Activated CD4-positive, alpha-beta T cell treated with anti-CD3 and anti-CD28 coated beads, Interleukin-2, amount 50 U/mL, for 16 hours (primary cell): ENCODE measurements at places on chromosomes 7 and 10.

GRCh38 chr10:82961864-82962263, 1086.9 kb downstream of the NRG3 start:
- no peak for DNase-seq

DNA sequence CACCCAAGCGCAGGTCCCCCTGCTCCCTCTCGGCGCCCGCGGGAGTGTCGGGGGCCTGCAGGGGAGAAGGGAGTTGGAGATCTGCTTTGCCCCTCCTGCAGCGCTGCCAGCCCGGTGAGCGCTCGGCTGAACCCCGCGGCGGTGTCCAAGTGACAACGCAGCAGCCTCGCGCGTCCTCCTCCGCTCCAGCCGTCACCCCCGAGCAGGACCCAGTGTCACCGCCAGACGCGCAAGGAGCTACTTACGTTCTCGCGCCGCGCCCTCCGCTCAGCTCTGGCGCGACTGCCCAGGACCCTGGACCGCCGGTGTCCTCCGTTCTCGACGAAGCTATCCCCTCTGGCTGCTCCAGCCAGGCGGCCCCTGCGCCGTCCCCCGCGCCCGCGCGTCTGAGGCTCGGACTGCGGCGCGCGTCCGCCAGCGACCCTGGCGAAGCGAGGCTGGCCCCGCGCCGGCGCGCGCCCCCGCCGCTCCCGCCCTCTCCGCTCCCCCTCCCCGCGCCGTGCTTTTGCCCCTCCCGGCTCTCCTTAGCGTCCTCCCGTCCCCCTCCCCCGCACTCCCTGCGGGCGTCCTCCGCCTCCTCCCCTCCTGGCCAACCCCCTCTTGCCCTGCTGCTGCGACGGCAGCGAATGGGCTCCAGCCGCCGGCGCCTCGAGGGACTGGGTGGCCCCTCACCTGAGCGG, at the start of gene NRCAM:
TSS of gene NRCAM (minus strand) at position 439 of the 680 bp plus-strand sequence. CDS start 216,372 bp downstream, outside the sequence.
- DNase-seq, result no peak

DNA sequence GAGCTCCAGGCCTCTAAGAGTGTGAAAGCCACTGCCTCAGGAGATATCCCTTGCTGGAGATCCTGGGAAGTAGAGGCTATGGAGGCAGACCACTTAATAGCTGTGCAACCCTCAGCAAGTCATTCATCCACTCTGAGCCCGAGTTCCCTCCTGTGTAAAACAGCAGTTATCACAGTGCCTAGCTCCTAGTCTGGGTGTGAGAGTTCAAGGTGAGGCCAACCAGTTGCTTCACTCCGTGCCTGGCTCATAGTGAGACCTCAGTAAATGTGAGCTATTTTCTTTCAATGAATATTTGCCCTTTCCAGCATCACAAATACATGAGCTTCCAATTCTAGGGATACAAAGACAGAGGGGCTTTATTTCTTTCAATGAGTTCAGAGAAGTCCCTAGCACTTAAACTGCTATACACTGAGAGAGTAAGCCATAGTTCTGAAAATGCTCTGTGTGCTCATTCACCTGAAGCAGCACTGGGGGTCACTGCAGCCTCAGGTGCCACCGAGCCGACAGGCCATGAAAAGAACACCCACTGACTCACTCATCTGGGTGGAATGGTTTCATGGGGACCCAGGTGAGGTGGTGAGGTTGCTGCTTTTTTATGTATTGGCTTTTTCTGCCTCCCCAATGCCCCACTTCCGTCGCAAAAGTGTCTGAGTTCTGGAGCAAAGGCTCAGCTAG, 259.8 kb downstream of the KCNMA1 start:
- DNase-seq, result no peak

- DNase-seq, result no peak
Measured at GRCh38 chr10:75624638-75625037, 193.2 kb downstream of the LRMDA start.

- DNase-seq, result no peak
Measured at GRCh38 chr7:29841926-29842701, 35.8 kb downstream of the WIPF3 start.

DNA sequence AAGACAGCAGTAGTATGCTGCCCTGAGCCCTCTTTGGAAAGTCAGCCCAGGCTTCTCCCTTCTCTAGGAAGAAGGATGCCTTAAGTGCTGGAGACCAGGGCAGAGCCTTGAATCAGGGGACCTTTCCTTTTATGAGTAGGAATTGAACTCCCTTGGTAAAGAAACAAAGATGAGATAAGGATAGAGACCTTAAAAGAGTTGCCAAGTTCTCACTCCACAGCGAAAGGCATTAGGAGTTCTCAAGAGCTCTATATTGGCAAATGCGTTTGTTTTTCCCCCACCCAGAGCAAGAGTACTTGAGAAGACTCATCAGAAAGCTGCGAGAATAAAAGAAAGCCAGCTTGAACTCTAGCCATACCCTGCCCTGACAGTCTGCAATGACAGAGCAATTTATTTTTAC, 72.9 kb upstream of the OGDHL start:
- no peak for DNase-seq

- no peak for DNase-seq
Measured at GRCh38 chr7:93161181-93161762, 13.1 kb upstream of the SAMD9L start.

DNA sequence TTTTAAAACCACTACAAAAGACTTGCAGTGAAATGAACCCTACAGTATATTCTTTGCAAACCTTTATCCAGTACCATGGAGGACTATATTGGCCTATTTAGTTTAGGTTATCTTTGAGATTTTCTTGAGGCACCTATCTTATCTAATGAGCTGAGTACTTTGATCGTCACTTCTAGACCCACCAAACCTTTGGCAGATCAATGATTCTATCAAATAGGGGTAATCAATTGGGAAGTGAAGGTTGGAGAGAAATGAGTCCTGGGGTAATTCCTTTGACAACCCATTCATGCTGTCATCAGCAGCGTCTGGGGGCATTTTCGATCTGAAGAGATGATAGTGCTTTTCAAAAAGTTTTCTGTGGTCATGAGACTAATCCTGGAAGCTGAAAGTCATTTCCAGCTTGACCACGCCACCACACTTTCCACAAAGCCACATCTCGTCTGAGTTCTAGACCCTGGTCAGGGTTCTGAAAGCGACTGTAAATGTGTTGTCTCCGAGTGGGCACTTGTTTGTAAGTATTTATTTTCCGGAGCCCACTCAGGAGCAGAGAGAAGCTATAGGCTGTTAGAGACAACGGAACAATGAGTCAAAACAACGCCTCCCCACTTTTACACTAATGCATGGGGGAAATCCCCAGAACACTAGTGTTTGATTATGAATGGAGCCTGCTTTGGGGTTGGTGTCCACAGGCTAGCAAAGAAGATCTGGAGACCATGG, 4.8 kb downstream of the EGR2 start:
- peak; percentile 90 for DNase-seq

GRCh38 chr7:100516135-100516812, 22.7 kb upstream of the AGFG2 start:
- DNase-seq, result peak; percentile 40

GRCh38 chr10:112507046-112507445, 60.0 kb downstream of the VTI1A start:
- DNase-seq, result no peak

DNA sequence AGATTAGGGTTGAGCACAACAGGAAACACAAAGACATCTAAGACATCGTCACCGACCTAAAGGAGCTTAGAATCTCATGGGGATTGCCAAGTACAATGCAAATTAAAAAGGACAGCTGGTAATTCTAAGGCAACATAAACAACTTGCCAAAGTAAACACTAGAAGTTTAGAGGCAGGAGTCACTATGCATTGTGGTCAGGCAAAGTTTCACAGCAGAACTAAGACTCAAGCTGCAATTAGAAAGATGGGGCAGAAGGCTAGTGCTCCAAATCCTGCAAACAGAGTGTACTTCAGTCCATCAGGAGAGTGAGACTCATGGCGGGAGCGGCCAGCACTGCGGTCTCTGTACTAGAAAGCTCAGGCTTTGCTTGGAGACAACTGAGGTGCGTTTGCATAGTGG, 52.7 kb downstream of the HIPK2 start:
- DNase-seq, result no peak

GRCh38 chr10:22246680-22247391, 29.0 kb upstream of the EBLN1 start:
- DNase-seq, result peak; percentile 76

GRCh38 chr7:115198143-115198542, 276.2 kb downstream of the MDFIC start:
- no peak for DNase-seq

DNA sequence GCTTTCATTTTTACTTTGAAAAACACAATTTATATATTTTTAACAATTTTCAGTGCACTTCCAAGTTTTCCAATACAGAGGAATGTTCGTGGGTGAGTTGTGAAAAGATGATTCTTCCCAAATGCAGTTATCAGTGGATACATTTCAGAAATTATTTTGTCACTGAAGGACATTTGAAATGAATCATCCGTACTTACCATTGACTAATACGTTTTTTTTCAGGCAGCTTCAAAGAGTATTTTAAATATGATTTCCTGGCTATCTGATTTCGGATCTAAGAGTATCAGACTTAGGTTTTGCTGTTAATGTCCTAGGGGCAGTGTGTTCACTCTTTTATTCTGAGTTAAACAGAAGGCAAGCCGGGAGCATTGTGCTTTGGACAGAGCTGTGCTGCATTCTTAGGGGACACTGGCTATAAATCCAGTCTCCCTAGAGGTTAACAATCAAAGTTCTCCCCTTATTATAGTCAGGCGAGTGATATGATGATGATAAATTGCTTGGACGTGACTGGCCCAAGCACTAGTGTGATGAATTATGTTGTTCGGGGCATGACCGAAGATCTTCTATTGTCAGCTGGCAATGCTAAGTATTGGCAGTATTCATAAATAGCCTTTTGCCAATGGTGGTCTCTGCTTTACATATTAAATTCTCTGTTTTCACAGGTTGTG, 4.5 kb downstream of the PTER start:
- DNase-seq, result peak; percentile 42

- DNase-seq, result no peak
Measured at GRCh38 chr7:2086229-2086628, 146.5 kb downstream of the MAD1L1 start.

GRCh38 chr10:35783305-35783838, 141.3 kb upstream of the FZD8 start:
- no peak for DNase-seq

DNA sequence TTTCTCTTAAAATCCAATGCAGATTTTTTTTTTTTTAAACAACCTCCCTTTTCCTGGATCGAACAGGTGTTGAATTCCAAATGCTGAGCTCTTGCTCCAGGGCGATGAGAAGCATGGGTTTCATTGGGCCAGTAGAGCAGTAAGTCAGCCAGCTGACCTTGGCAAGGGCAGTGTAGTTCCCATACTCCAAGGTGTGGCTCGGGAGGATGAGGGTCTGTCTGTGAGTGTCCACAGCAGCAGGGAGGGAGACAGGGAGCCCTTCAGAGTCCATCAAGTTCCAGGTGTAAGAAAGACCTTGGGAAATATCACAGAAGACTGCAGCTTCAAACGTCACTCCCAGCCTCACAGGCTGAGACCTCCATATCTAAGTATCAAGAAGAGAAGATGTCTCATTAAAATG, 50.4 kb downstream of the PKD1L1 start:
- no peak for DNase-seq

DNA sequence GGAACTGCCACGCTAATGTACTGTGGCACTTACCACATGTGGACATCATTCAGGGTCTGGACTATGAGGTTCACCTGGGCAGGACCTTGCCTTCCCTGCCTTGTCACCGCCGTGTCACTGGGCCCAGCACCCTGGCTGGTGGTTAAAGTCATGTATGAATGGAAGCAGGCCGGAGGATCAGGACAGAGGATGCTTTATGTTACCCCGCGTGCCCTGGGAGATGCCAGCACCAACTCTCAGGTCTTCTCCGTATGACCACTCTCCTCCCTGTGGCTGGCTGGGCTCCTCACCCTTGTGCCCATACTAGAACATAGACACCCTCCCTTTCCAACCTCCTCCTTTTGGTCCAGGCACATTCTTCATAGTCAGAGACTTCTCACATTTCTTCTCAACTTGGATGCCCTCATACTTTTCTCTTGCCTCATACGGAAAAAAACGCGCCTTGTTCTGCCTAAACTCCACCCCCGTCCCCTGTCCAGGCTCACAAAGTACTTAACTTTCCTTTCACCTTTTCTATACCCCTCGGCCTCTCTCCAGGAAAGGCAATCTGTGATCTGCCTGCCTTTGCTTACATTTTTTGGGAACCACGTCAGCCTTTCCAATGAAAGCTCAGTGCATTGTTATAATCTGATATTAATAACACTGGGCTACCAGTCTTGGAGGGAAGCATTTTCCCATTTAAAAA, 240.0 kb downstream of the TEX36 start:
- DNase-seq, result no peak

DNA sequence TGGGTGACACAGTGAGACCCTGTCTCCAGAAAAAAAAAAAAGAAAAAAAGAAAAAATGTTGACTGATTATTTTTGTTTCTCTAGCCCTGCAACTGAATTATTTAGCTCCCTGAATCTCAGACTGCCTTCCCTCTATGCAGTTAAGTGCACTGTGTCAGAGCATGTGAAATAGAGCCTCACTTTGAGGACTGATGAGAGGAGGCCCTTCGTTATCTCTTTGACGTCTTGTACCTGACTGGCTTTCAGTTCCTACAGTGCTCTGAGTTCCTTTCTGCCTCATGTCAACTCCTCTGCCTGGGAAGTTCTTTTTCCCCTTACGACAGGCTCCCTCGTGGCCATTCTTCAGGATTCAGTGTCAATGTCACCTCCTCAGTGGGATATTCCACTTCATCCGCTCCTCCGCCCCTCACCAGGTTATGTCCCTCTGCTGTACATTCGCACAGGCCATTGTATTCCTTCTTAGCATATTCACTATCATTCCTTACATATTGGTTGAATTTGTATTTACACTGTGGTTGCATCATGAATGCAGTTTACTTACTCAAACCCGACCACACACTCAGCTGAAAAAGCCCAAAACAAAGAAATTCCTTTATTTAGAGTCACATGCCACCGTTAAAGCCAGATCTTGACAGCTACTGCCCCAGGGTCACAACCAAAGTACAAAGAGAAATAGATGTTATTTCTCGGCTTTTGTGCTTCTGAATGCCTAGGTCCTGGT, 18.1 kb upstream of the CAMK2G start:
- DNase-seq, result no peak

GRCh38 chr10:109412353-109412752, 511.0 kb downstream of the XPNPEP1 start:
- DNase-seq, result no peak

GRCh38 chr7:158366346-158366745, 221.3 kb downstream of the PTPRN2 start:
- no peak for DNase-seq

- no peak for DNase-seq
Measured at GRCh38 chr10:119401671-119402395, 140.7 kb downstream of the RGS10 start.

DNA sequence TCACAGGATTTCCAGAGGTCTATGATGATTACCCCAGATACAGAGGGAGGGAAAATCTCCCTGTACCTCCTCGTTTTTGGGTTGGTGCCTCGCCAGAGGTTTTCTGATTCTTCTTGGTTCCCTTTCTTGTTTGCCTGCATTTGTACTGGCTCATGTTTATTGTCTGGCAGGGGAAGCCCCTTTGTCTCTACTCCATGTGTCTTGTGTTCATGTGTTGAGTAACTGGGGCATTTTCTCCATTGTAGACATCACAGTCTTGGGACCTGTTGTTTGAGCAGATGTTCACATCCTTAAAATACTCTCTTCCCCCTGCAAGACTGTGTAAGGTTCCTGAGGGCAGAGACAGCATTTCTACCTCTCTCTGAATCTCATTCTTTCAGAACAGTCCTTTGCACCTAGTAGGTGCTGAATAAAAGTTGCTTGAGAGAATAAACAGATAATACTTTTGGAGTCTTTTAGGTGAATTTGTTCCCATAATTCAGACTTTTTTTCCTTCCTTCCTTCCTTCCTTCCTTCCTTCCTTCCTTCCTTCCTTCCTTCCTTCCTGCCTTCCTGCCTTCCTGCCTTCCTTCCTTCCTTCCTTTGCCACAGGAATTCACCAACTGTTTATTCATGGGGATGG, 25.1 kb downstream of the CDK14 start:
- no peak for DNase-seq

GRCh38 chr10:50740293-50740648, 535 bp downstream of the ASAH2B start:
- peak; percentile 62 for DNase-seq
